ENCODE measurements at places on chromosomes 7 and 10.

GRCh38 chr10:128013626-128014025 is 106.7 kb downstream of the PTPRE start:
- DNase-seq: no peak

- no peak for DNase-seq
Observed at GRCh38 chr7:139772873-139773272, 4.9 kb downstream of the HIPK2 start.

- DNase-seq: no peak
Observed at GRCh38 chr10:120748519-120748918, 102.6 kb upstream of the WDR11 start.

- no peak for DNase-seq
Observed at GRCh38 chr10:8407501-8408021, 353.1 kb downstream of the GATA3 start.

DNA sequence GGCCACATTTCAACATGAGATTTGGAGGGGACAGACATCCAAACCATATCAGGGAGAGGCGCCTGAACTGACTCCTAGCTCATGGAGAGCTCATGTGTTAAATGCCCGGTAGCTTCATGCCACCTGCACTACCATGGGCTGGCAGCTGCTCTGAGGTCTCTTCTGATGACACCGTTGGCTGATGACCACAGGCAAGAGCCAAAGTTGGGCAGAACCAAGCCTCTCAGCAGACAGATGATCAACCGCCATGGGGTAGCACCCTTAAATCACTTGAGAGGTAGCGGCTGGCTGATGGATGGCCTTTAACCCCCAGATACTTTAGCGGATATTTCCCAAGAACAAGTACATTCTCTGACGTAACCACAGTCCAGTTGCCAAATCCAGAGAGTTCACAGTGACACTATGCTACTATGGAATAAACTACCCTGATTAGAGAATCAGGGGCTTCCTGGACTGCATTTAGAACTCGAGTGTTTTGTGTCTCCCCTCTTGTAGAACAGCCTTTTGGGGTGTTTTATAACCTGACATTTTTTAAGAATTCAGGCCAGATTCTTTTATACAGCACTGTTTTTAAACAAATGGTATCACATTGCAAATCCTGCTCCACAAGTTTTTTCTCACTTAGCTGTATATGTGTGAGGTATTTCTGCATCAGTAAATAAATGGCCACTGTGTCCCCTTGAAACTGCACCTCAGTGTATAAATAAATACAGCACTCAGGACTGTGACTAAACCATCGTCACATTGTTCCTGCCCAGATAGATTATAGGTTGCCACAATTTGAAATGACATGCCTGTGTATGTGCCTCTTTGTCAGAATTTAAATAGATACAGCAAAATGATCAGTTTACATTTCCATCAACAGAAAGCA is 30.8 kb upstream of the DRGX start:
- no peak for DNase-seq

DNA sequence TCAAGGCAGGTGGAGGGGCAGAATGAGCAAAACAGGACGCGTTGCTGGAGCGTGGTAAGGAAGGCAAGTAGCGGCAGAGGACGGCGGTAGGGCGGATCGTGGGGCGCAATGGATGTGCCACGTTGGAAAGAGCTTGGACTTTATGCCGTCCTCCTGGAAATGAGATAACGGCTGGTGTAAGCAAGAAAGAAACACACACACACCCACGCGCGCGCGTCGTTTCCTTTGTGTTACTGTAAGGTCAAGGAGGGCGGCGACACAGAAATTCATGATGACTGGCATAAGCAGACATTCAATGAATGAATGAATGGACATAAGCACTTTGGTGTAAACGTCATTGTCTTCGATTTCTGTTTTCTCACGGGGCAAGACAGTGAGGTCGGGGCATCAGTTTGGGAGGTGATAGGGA is 683 bp upstream of the ENTPD7 start:
- DNase-seq: no peak

- no peak for DNase-seq
Observed at GRCh38 chr7:74216361-74216761, 6.6 kb downstream of the LAT2 start.

- DNase-seq: no peak
Observed at GRCh38 chr7:81333004-81333403, 414.2 kb upstream of the SEMA3C start.

DNA sequence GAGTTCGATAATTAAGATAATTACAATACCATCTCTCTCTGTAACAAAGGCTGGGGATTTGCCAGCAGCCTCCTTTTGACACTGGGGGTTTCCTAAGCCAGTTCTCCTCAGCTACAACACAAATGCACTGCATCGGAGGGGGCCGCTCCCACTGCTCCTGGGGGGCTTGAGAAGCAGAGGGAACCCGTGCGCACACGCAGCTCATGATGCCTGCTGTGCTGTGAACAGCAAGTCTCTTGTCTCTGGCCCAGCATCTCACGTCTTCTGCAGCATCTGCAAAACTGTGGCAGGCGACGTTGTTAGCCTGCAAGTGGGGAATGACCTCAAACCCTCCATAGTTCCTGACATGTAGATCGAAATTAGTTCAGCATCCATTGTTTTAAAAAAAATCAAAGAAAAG is 5.5 kb downstream of the VIPR2 start:
- DNase-seq: no peak

- DNase-seq: no peak
Observed at GRCh38 chr7:21500117-21500832, 42.6 kb upstream of the DNAH11 start.

Data from hematopoietic multipotent progenitor cell treated with erythropoietin and hydrocortisone succinate and interleukin-3 and kit ligand, for 15 days (in vitro differentiated cells).